ENCODE measurements at places on chromosomes 6 and 20.

GRCh38 chr6:82506526-82506925, 142.9 kb downstream of the TPBG start:
- no peak for DNase-seq

GRCh38 chr6:43963203-43963602, 164.0 kb downstream of the MRPL14 start:
- no peak for DNase-seq

- no peak for DNase-seq
These were observed 29.5 kb downstream of the CDYL start for GRCh38 chr6:4805553-4806336.

DNA sequence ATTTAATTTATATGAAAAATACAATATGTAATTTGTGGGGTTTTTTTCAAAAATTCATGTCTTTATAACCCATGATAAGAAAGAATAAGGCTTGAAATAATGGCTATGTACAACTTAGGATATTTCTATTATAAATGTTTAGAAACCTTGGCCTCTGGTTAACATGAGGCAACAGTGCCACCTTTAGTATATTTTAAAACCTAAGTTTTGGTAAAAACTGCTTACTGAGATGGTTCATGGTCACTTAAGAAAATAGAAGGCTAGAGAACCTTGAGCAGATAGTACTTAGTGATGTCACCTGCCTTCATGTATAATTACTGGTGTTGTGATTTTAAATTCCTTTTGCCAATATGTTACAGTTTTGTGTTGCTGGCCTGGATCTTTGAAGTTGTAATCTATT, 176.4 kb downstream of the ADGB start:
- no peak for DNase-seq

DNA sequence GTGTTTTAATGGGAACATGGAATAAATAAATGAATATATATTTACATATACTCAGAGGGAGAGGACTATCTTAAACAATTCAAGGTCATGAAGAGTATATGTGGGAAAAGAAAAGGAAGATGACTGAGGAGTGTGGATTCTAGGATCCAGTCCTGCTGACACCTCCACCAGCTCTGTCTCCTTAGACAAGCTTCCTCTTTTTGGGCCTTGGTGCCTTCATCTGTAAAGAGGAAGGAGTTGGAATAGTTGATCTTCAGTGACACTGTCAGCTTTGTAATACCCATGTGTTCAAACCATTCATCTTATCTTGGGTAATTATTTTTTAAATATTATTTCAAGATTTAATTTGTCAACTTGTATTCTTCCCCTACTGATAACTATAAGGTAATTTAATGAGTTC, 338.0 kb downstream of the ADGRB3 start:
- DNase-seq: no peak

- no peak for DNase-seq
These were observed 13.9 kb downstream of the ENTPD6 start for GRCh38 chr20:25209400-25209799.

- DNase-seq: no peak
These were observed 46.3 kb upstream of the SRPK1 start for GRCh38 chr6:35967076-35967774.

GRCh38 chr20:37299718-37300528, 10.5 kb downstream of the MANBAL start:
- no peak for DNase-seq

GRCh38 chr6:3915076-3915791, 66.1 kb downstream of the FAM50B start:
- DNase-seq: no peak

GRCh38 chr20:38121741-38122140, 43.3 kb downstream of the TGM2 start:
- no peak for DNase-seq

DNA sequence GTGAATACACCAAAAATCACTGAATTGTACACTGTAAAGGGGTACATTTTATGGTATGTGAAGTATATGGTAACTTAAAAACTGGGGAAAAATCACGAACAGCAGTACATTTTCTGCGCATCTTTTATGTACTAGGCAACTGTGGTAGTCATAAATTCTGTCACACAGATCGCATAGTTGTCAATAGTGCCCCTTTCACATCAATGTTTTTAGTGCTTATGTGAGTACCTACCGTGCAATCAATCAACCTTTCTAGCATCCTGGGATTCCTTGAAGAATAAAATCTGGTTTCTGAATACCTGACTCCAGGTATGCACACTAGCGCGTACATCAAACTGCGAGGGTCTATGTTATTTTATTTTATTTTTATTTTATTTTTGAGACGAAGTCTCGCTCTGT, 637 bp upstream of the RPF2 start:
- DNase-seq: no peak

DNA sequence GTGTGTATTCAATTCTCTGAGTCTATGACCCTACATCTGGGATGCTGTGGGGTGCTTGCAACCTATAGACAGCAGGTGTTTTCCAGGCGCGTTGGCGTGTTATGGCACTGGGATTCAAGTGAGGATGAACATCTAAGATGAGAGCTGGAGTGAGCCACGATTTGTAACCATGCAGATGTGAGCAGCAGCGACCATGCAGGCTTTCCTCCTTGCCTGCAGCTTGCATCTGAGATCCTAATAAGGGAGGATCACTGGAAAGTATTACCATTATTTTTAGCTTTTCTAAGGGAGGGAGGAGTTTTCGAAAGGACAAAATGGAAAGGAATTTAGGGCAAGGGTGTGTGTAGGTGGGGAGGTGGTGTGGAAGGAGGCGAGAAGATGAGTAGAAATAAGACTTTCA, 216.7 kb downstream of the ATXN1 start:
- DNase-seq: no peak

DNA sequence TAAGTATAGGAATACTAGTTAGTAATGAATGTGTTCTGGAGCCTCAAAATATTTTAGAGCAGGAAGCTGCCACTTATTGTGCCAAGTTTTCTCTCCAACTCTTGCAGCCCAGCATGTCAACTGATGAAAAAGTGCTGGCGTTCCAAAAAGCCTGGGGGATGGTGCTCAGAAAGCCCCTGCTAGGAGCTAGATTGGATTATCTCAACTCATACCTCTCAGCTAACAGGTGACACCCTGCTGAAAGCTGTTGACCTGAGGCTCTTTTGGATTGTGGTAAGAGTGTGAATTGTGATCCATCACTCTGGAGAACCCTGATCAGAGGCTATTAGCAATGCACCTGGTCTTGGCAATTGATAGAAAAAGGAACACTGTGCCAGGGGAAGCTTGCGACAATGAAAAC, 580.4 kb downstream of the EYS start:
- DNase-seq: no peak

- DNase-seq: no peak
These were observed 4.0 kb downstream of the RNF24 start for GRCh38 chr20:4011226-4011975.

DNA sequence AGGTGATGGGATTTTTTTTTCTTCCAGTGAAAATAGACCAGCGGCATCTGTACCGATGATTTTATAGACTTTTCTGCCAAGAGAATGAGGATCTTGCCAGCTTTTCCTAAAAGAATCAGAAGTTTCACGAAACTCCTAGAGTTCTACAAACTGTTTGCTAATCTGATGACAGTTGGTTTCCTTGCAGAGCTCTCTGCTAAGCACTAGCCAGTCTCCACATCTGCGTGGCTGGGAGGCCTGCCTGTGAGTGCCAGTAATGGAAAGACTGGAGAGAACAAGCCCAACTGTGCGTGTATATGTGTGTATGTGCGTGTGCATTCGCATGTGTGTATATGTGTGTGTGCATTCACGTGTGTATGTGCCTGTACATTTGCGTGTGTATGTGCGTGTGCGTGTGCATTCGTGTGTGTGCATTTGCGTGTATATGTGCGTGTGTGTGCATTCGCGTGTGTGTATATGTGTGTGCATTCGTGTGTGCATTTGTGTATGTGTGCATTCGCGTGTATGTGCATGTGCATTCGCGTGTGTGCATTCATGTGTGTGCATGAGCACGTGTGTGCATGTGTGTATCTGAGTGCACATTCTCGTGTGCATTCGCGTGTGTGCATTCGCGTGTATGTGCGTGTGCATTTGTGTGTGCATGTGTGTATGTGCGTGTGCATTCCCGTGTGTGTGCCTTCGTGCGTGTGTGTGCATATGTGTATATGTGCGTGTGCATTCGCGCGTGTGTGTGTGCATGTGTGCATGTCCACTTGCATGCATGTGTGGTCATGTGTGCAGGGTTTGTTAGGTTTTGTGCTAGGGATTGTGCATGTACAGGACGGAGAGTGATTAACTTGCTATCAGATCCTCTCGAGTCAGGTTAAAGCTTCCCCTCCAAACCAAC, 379.4 kb downstream of the TAF4 start:
- no peak for DNase-seq

- no peak for DNase-seq
These were observed 48.0 kb downstream of the UST start for GRCh38 chr6:148794797-148795196.

- no peak for DNase-seq
These were observed 42.7 kb upstream of the CEP162 start for GRCh38 chr6:84269947-84270733.
